ENCODE measurements at places on chromosomes 13 and 19.
A peak's percentile ranks its signal among the peaks of the same experiment; 100 is the strongest.

GRCh38 chr19:51121257-51121656 is 3.4 kb upstream of the SIGLEC9 start:
- DNase-seq = no peak

GRCh38 chr19:2627319-2627829 is 75.1 kb downstream of the GNG7 start:
- DNase-seq = peak; percentile 81

DNA sequence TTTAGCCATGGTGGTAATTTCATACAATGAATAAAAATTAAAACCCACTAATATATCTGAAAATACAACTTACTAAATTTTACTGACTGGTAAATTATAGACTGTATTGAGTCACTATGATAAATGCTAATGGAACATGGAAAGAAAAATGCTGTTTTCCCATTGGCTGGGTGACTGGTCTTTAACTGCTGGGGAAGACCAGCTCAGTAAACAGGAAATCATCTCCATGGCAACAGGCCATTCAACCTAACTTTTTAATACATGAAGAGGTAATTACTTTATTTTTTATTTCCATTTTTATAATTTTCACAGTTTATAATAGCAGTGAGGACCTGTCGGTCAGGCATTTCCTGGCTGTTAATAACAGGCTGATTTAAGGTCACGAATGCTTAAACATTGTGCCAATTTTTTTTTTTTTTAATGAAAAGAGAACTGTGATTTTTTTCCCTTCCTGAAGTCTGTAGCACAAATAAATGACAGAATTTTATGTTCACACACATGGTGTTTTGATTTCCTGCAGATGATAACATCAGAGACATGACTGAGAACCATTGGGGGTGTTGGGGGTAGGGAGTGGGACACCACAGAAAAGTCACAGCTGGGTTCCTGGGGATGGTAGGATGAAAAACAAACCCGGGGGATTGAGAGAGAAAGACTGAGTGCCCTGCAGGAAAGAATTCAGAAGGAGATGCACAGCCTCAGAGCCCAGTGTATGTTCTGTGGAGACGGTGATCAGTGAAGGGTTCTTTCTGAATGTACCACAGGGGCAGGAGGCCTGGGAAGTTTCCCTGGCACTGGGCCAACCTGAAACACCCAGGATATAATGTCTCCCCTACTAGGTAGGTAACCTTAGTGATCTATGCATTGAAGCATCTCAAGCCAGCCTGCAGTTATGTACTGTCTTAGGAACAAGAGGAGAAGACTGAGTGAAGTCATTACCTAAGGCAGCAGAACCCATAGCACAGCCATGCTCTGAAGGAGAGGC is 297.1 kb downstream of the COG6 start:
- no peak for DNase-seq

GRCh38 chr19:13796301-13797057 is 1.2 kb downstream of the ZSWIM4 start:
- peak; percentile 86 for DNase-seq

- DNase-seq = no peak
Observed at GRCh38 chr13:109870274-109870673, 83.9 kb upstream of the IRS2 start.

- no peak for DNase-seq
Observed at GRCh38 chr13:77422724-77423123, 95.8 kb upstream of the MYCBP2 start.

DNA sequence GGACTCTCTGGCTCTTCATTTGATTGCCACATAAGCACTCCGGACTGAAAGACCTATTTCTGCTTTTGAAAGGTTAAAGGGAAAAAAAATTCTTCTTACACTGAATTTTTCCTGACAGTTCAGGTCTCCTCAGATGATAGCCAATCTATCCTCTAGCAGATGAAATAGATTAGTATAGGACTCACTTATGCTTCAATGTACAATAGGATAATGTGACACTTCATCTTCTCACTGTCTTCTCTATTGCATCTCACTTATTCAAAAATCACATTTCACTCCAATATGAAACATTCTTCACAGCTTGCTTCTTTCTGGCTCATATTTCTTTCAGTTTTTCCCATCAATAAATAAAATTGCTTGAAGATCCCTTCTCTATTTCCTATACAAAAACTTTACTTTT is 860.9 kb upstream of the SLITRK6 start:
- no peak for DNase-seq

DNA sequence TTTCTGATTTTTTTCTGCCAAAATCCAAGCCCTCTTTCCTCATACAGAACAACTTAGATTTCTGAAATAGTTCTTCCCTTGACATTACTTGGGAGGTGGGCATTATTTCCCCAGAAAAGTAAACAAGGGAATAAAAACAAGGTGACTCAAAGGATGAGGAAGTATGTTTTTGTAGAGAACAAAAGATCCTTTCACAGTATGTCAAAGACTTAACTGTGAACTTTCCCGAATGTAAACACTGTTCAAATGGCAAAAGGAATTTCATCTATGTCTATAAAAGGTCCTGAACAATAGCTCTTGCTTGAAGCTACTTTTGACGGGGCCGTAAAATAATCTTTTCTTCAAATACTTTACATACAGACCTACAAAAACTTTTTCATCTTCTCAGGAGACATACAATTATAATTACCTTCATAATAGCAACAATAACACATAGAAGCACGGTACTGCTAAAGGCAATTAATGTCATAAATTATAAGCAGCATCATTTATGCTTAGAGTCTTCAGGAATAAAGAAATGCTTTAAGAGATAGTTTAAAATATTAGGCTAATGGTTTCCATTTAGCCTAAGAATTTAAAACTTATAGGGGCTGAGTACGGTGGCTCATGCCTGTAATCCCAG is 191.1 kb downstream of the RGCC start:
- DNase-seq = no peak

- no peak for DNase-seq
Observed at GRCh38 chr19:52725528-52725961, 9.3 kb downstream of the ZNF611 start.

DNA sequence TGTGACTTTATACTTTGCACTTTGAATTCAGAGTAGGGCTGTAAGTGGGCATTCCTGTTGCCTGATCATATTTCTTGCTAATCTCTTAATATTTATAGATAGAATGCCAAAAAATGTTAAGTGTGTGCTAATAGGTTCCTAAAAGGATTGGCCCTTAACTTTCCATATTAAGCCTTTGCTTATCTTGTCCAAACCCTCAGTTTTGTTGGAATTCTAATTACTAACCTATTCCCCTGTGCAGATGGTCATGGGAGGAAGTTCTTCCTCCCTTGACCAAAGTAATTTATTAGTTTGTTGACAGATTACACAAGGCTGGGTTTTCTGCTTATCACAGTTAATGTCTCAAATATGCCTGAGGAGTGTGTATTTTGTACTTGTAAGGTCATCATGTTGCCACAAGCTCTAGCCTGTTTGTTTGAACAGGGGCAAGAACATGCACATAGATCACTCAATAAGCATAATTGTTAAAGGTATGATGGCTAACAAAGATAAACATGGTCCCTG is 541.1 kb upstream of the SPRY2 start:
- DNase-seq = no peak

DNA sequence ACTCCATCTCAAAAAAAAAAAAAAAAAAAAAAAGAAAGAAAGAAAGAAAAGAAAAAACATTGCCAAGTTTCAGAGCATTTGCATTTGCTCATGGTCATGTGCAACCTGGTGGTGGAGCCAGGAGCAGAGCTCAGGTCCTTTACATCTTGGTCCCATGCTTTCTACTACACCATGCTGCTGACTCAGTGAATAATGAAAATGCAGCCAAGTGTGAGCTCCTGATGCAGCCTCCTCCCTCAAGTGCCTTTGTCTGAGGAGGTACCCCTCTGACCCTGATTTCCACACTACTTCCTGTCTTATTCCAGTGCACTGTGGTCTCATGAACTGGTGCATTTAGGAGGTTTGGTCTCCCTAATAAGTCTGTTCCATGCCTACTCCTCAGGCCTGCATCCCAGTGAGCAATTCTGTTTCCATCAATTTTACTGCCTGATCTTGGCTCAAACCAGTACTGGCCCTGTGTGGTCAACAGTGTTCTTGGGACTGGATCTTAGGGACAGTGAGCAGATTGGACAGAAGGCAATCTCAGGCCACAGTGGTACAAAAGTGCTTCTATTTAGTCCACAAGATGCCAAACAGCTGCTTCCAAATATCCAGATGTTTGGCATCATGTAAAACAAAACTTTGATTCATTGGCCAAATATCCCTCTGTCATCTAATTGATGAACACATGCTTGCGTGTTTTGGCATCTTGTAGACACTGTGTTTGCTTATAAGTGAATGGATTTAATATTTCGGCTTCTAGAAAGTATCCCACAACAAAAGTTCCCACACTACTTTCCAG is 28.8 kb upstream of the LRCH1 start:
- no peak for DNase-seq

GRCh38 chr13:63463782-63464610 is 2048.3 kb upstream of the PCDH20 start:
- no peak for DNase-seq

GRCh38 chr19:30385174-30385573 is 13.0 kb downstream of the ZNF536 start:
- DNase-seq = no peak

- DNase-seq = no peak
Observed at GRCh38 chr13:66559093-66559492, 671.0 kb downstream of the PCDH9 start.

- DNase-seq = no peak
Observed at GRCh38 chr19:411723-412355, 2.9 kb upstream of the C2CD4C start.

DNA sequence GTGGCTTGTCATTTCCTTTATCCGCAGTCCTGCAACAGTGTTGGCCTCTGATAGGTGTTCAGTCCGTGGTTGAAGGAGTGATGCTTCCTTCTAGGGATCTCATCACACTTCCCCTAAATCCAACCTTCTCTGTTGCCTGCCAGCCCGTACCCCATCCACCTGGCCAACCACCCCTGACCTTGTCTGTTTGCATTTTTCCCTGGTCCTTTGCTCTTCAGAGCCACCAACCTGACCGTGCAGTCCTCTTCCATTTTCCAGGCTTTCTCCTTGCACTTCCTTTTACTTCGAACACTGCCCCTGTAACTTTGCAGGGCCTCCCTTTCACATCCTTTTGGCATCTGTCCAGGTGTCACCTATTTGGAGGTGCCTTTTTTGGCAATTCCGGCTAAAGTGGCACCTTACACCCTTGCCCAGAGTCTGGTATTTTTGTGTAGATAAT is 696 bp downstream of the ZNF460 start:
- DNase-seq = no peak

DNA sequence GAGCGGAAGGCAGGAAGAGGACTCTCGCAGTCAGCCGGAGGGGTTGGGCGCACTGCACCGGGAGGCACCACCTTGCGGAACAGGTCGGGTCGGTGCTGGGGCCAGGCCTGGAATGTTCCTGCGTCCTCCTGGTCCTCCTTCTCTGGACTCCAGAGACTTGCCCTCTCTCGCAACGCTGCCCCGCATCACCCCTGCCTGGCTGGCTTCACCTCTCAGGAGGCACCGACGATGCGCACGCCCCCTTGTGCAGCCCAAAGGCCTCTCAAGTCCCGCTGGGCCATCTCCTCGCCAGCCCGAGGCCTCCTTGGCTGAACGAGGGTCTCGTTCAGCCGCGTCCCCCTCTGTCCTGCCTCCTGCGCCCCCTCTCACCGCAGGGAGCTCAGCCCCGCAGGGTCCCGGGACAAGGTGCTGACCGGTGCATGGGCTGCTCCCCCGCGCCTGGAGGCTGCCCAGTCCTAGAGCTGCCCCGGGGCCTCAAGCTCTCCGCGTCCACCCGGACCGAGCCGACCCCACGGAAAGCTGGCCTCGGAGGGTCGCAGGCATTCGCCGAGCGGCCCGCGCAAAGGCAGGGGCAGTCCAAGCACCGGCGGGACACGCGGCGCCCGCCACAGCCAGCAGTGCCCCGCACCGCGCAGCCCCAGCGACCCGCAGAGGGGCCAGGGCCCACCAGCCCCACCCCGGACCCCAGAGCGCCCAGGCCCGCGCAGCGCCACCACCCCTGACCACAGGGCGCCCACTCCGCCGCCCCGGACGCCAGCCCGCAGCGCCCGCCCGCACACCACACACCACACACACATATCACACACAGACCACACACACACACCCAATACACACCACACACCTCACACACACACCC is 133.8 kb downstream of the CRYL1 start:
- no peak for DNase-seq

- no peak for DNase-seq
Observed at GRCh38 chr19:15508035-15508710, at the start of gene CYP4F22. Gene CYP4F22, plus strand, starts transcription at chr19:15508525. Its CDS starts 16,812 bp downstream, at chr19:15525337.

DNA sequence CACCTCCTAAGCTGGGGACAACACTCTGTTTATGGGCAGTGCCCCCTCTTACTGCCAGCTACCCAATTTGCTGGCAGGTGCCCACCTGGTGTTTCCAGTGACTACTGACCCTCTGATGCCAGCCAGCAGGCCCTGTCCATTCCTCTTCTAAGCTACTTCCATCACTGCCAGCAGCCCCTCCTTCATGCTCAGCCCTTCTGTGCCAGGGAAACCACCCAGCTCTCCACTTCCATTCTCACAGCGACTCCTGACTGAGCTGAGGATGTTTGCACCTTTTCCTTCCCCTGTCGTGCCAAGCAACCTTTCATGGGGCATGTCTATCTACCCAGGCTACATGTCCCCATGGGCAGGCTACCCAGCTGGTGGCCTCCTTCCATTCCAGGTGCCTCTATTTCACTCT is 24.0 kb upstream of the ZNF492 start:
- no peak for DNase-seq

DNA sequence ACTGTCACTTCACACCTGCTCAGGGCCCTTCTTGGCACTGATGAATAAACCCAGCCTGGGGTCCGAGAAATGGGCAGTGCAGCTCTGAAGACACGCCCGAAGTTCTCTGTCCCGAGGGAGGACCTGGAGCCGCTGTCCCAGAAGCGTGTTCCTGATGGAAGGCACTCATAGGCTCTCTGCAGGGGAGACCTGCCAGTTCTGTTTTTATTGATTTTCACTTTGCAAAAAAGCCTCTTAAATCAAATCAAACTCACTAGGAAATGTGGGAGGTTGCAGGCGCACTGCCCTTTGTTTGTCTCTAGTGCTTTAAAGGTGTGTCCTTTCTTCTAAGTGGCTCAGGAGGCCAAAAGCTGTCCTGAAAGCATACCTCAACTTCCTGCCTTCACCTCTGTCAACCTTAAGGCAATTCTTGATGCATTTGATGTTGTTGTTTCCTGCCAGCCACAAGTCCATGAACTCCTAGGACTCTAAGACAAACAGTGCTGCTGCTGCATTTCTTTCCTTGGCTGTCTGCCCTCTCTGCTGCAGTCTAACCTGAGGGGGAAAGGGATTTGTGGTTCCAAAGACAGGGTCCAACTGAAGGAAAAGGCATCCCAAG is 663.2 kb downstream of the UQCRFS1 start:
- DNase-seq = no peak

DNA sequence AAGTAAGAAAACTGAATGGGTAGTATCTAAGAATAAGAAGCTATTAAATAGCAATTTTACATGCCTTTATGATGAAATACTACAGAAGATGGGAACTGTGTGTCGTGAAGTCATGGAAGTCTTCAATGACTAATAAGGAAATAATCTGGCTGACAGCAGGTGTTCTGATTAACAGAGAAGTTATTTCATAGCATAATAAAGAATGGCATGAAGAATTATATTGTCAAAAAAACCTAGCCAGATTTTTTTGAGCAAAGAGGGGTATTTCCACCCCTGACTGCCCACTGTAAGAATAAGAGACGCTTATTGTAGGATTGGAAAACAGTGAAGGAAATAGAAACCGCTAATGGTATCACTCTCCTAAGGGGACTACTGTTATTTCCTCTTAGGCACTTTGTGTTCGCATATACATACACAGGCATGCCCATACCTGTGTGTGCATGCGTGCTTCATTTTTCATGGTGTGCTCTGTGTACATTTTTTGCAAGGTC is 318.8 kb downstream of the SHISA2 start:
- DNase-seq = no peak
